ENCODE measurements at places on chromosomes 1 and 21. TPM values are rescaled to one million over a fixed set of nuclear protein-coding genes. Genes with fewer than 3 reads are reported as not detected.
A peak's percentile ranks its signal among the peaks of the same experiment; 100 is the strongest.

DTL gene
- total RNA-seq = 82.2 TPM

TMEM269 gene
- total RNA-seq = 0.15 TPM

DNA sequence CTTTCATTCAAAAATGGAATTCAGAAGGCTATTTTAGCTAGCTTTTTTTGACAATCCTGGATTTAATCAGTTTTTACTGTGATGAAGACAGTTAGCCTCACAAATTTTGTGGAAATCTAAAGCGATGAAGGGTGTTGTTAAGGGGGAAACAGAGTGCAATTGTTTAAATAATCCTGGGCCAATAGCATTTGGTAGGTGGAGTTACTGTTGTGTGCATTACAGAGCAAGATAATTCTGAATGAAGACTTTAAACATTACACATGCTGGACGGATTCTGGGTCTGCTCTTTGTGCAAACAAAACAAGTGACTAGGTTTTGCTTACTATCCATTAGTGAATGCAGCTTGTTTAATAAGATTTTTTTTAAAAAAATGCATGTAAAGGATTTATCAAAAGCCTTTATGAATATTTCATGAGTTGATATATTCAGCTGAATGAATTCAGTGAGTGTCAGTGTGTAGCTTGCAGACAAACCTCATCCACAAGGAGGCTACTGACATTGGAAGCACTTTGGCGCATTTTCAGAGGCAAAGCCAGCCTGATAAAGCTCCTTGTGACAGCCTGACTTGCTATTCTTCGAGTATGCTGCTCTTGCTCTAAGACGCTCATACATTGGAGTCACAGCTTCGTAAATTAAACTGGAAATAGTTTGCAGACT, 199.6 kb downstream of the PDE4B start:
- DNase-seq = no peak
- no peaks in the 10 kb centered on the region for H3K4me1 ChIP-seq
- no peak overlapping the region for H3K4me3 ChIP-seq
- H3K36me3 ChIP-seq = no peaks in the 10 kb centered on the region
- no peaks in the 10 kb centered on the region for H3K27me3 ChIP-seq
- no peak overlapping the region for H3K27ac ChIP-seq

- no peak overlapping the region for H3K27ac ChIP-seq
- no peaks in the 10 kb centered on the region for H3K36me3 ChIP-seq
- H3K27me3 ChIP-seq = no peaks in the 10 kb centered on the region
- no peak overlapping the region for H3K4me3 ChIP-seq
- no peaks in the 10 kb centered on the region for H3K4me1 ChIP-seq
Observed at GRCh38 chr1:167563579-167564246, 10.2 kb upstream of the CREG1 start.

DNA sequence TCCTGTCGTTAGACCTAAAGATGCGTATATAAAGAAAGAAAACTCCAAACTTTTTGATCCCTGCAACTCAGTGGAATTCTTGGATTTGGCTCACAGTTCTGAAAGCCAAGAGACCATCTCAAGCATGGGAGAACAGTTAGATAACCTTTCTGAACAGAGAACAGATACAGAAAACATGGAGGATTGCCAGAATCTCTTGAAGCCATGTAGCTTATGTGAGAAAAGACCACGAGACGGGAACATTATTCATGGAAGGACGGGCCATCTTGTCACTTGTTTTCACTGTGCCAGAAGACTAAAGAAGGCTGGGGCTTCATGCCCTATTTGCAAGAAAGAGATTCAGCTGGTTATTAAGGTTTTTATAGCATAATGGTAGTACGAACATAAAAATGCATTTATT, 33.1 kb downstream of the MDM4 start:
- H3K27ac ChIP-seq = no peak overlapping the region
- no peak for DNase-seq
- no peak overlapping the region for H3K4me3 ChIP-seq
- H3K4me1 ChIP-seq = peaks cover 29% of the 10 kb centered on the region
- H3K27me3 ChIP-seq = no peaks in the 10 kb centered on the region

- peak overlapping the region; percentile 80 for H3K27ac ChIP-seq
- no peak overlapping the region for H3K4me3 ChIP-seq
- H3K4me1 ChIP-seq = peaks cover 86% of the 10 kb centered on the region
- DNase-seq = no peak
- H3K36me3 ChIP-seq = no peaks in the 10 kb centered on the region
Observed at GRCh38 chr1:198171667-198172540, 15.1 kb downstream of the NEK7 start.

ICOSLG gene
- total RNA-seq = 2.4 TPM

DNA sequence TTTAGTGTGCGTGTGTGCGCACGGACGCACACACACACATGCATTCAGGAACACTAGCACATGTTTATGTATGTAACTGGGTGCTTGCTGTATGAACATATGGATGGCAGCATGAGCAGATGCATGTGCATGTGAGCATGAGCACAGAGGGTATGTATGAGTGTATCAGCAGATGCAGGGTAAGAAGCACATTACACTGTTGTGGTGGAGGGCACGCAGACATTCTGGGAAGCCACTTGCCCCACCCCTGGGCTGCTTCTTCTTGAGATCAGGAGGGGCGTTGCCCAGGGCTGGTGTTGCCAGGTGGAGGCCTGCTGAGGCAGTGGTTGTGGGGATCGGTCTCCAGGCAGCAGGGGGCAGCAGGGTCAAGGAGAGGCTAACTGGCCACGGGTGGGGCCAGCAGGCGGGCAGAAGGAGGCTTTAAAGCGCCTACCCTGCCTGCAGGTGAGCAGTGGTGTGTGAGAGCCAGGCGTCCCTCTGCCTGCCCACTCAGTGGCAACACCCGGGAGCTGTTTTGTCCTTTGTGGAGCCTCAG, 3.9 kb upstream of the P3R3URF start:
- no peaks in the 10 kb centered on the region for H3K27me3 ChIP-seq
- H3K4me1 ChIP-seq = peaks cover 14% of the 10 kb centered on the region
- H3K4me3 ChIP-seq = no peak overlapping the region

LCE1F gene
- not detected for total RNA-seq

DNA sequence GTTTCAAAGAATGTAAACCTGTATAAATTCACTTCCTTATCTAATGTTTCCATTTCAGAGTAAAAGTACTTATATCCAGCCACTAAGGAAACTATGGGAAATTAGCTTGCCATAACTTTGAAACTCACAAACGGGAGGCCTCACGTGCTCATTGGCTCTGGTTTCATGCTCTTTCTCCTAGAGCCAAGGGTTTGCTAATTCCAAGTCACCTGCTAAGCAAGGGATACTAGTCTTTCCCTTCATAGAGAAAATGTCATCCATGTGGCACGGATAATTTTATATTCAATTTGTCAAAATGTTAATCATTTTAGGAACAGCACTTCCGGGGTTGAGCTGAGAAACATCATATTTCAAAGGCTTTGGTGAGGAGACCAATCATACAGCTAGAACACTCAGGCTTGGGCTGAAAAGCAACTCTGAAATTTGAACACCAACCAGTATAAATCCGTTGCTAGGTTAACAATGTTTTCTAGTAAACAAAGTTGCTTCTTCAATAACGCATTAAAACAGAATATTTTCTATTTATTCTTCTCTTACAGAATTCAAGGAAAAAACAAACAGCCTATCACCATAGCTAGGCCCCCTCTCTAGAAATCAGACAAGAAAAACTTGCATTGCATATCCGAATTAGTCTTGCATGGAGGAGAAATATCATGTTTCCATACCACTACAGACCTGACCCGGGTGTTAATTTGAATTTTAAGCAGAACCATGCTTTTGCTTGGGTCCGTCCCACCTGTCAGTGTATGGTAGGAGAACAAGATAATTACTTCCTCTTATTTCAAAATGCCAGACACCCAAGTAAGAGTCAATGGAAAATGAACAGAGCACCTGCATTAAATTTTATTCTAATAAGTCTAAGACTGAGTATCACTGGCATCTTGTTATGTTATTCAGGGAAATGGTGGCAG, 196.1 kb upstream of the ESRRG start:
- H3K27ac ChIP-seq = no peak overlapping the region
- H3K36me3 ChIP-seq = no peaks in the 10 kb centered on the region
- H3K27me3 ChIP-seq = no peaks in the 10 kb centered on the region
- no peak for DNase-seq

BRINP3 gene
- total RNA-seq = not detected

DNA sequence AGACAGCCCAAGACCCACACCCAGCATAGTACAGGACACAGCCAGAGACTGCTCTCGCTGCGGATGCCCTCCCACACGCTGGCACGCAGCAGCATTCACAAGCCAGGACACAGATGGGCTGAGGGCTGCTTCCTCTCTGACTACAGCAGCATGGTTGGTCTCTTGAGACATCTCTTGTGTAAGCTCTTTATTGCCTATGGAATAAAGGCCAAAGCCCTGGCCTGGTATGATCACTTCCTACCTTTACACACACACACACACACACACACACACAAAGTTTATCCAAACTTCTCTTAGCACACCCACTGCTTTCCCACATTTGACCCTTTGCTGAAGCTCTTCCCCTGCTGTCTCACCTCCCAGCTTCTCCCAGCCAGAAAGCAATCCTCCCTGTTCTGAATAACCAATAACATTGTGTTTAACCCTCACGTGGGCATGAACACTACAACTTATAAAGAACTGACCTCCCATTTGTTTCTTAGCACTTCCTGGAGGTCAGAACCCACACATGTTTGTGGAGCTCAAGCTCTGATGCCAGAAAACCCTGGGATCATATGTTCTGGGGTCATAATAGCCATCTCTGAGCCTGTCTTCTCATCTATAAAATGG, 1.2 kb upstream of the LUZP1 start:
- DNase-seq = peak; percentile 31
- H3K4me3 ChIP-seq = peak overlapping the region; percentile 48
- H3K27ac ChIP-seq = no peak overlapping the region
- no peaks in the 10 kb centered on the region for H3K36me3 ChIP-seq
- H3K27me3 ChIP-seq = no peaks in the 10 kb centered on the region
- peaks cover 32% of the 10 kb centered on the region for H3K4me1 ChIP-seq

MANEAL gene
- 1.5 TPM for total RNA-seq

DNA sequence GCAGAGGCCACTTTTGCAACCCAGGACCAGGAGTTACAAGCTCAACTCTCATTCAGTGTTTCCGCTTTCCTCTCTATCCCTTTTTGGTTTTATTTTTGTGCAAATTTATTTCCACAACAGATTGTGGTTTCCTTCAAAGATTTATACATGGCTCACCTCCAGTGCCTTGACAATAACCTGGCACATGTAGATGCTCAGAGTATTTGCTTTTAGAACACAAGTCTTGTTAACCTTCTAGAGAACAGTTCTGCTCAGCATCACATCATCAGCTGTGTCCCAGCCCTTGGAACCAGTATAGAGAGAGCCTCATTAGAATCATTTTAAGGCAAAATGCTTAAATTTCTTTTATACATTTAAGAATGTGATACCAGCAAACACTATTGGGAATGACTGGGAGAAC, 133.7 kb downstream of the TENT5C start:
- H3K27ac ChIP-seq = no peak overlapping the region
- H3K36me3 ChIP-seq = no peaks in the 10 kb centered on the region
- no peaks in the 10 kb centered on the region for H3K27me3 ChIP-seq

- peaks cover 30% of the 10 kb centered on the region for H3K4me1 ChIP-seq
- no peak for DNase-seq
- H3K27ac ChIP-seq = no peak overlapping the region
Observed at GRCh38 chr1:172177849-172178248, 242.6 kb upstream of the C1orf105 start.

GRCh38 chr1:39497585-39497984, 6.1 kb downstream of the BMP8A start:
- H3K27ac ChIP-seq = no peak overlapping the region
- no peak overlapping the region for H3K4me3 ChIP-seq
- no peaks in the 10 kb centered on the region for H3K36me3 ChIP-seq
- no peak for DNase-seq
- peaks cover 10% of the 10 kb centered on the region for H3K27me3 ChIP-seq

GNAT2 gene
- total RNA-seq = 0.29 TPM

DNA sequence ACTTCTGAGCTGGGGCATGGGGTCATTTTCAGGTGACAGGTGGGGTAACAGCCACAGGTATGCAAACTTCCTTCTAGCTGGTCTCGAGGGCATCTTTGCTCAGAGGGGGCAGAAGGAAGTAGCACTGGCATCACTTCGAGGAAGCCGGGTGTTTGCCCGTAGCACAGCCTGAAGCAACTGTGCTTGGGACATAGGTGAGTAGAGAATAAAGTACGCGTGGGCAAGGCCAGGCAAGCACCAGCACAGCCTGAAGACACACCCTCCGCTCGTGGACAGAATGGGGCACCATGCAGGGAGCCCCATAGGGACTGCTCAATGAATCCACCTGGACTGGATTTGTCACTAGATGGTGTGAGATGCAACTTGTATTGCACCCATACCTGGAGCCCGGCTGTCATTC, 167.1 kb downstream of the KCNJ6 start:
- H3K27me3 ChIP-seq = peaks cover 4% of the 10 kb centered on the region
- H3K4me3 ChIP-seq = no peak overlapping the region
- H3K36me3 ChIP-seq = no peaks in the 10 kb centered on the region
- no peak overlapping the region for H3K27ac ChIP-seq

- no peak for DNase-seq
- H3K4me3 ChIP-seq = no peak overlapping the region
- peaks cover 57% of the 10 kb centered on the region for H3K4me1 ChIP-seq
Observed at GRCh38 chr1:31911994-31912780, 26.0 kb downstream of the PTP4A2 start.

- H3K4me1 ChIP-seq = peaks cover 27% of the 10 kb centered on the region
- H3K27ac ChIP-seq = peak overlapping the region; percentile 99
- H3K4me3 ChIP-seq = peak overlapping the region; percentile 98
- peak; percentile 9 for DNase-seq
- peaks cover 13% of the 10 kb centered on the region for H3K27me3 ChIP-seq
Observed at GRCh38 chr1:71080230-71080738, 551 bp downstream of the ZRANB2 start.

REG4 gene
- not detected for total RNA-seq

DNA sequence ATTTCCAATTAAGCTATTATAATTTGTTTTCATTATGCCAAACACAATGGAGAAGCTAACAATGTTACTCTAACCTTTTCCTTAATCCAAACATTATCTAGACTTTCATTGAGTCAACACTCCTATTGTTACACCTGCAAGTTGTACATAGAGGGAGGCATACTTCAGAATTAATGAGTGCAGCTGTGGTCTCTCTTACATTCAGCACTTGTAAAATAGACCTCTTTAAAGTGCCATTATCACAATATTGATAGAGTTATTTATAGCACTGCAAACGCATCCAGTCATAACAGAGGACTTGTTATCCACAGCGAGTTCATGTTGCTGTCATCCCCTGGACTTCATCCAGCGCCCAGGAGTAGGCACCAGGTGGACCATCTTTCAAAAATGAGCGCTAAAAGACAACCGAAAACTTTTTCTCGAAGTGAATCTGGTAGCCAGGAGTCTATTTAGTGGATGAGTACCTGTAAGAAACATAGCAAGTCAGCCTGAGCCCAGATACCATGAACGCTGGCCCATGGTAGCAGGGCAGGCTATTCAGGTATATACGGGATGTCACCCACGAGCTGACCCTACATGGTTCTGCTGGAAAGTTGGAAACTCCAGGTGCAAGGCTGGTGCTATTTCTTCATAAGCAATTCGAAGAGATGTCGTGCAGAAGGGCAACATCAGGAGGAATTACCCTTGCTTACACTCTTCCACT, 70.6 kb upstream of the NFIA start:
- no peaks in the 10 kb centered on the region for H3K4me1 ChIP-seq
- H3K36me3 ChIP-seq = no peaks in the 10 kb centered on the region
- peaks cover 26% of the 10 kb centered on the region for H3K27me3 ChIP-seq
- H3K4me3 ChIP-seq = no peak overlapping the region
- no peak overlapping the region for H3K27ac ChIP-seq
- no peak for DNase-seq
